Panc1 (cell line): ENCODE measurements at places on chromosomes 13 and 19. TPM values are rescaled to one million over a fixed set of nuclear protein-coding genes. Genes with fewer than 3 reads are reported as not detected.
A peak's percentile ranks its signal among the peaks of the same experiment; 100 is the strongest.

The TNFRSF19 gene
- total RNA-seq, result 0.54 TPM

The ZNF93 gene
- total RNA-seq, result 8.9 TPM

- DNase-seq, result no peak
- H3K4me3 ChIP-seq, result peak within 1 kb of the TSS; percentile 35
- no peak within 1 kb of the TSS for H3K27ac ChIP-seq
- H3K4me1 ChIP-seq, result no peaks in the 10 kb centered on the region
These were observed at the start of gene SIAH3 for GRCh38 chr13:45851171-45851921. SIAH3 (minus strand) TSS chr13:45851753; CDS start chr13:45851629, 124 bp downstream.

The ATP8A2 gene
- not detected for total RNA-seq

The NRTN gene
- total RNA-seq, result 0.80 TPM

- no peak overlapping the region for H3K4me3 ChIP-seq
- no peaks in the 10 kb centered on the region for H3K36me3 ChIP-seq
- no peaks in the 10 kb centered on the region for H3K27me3 ChIP-seq
- H3K27ac ChIP-seq, result peak overlapping the region; percentile 61; the same call in 1 of the 2 replicates
- no peaks in the 10 kb centered on the region for H3K4me1 ChIP-seq
These were observed 3.7 kb downstream of the USHBP1 start for GRCh38 chr19:17260842-17261325.

GRCh38 chr13:110528371-110528770, 33.2 kb downstream of the RAB20 start:
- peak overlapping the region; percentile 3; the same call in 1 of the 2 replicates for H3K27ac ChIP-seq
- no peaks in the 10 kb centered on the region for H3K36me3 ChIP-seq
- H3K27me3 ChIP-seq, result no peaks in the 10 kb centered on the region
- no peak for DNase-seq
- no peak overlapping the region for H3K4me3 ChIP-seq

The SLC8A2 gene
- 0.10 TPM for total RNA-seq

DNA sequence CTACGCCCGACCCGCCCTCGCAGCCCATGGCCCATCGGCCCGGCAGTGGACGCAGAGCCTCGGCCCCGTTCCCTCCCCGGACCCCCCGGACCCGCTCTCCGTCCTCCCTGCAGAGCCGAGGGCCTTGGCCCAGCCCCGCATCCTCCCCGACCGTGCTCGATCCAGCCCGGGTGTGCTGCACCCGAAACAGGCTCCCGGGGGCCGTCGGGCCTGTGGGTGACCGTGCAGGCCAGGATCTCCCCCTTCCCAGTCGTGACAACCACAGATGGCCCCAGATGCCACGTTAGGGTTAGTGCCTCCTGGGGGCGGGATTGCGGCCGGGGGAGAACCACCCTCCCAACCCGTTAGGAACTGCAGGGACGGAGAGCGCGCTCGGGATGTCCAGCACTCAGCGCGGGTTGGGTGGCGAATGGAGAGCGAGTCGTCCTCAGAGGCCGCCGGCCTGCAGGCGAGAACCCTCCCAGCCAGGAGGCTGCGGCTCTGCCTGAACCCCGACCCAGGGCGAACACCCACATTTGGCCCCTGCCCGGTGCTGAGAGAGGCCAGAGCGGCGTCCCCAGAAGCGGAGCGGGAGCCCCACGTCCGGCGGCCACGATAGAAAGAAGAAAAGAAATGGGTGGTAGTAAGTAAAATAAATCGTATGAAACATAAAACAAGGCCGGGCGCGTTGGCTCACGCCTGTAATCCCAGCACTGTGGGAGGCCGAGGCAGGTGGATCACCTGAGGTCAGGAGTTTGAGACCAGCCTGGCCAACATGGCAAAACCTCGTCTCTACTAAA, 6.7 kb upstream of the MADCAM1 start:
- no peaks in the 10 kb centered on the region; the same call in 1 of the 2 replicates for H3K36me3 ChIP-seq
- no peaks in the 10 kb centered on the region for H3K27me3 ChIP-seq
- peaks cover 24% of the 10 kb centered on the region for H3K4me1 ChIP-seq
- peak overlapping the region; percentile 76 for H3K4me3 ChIP-seq
- DNase-seq, result no peak

DNA sequence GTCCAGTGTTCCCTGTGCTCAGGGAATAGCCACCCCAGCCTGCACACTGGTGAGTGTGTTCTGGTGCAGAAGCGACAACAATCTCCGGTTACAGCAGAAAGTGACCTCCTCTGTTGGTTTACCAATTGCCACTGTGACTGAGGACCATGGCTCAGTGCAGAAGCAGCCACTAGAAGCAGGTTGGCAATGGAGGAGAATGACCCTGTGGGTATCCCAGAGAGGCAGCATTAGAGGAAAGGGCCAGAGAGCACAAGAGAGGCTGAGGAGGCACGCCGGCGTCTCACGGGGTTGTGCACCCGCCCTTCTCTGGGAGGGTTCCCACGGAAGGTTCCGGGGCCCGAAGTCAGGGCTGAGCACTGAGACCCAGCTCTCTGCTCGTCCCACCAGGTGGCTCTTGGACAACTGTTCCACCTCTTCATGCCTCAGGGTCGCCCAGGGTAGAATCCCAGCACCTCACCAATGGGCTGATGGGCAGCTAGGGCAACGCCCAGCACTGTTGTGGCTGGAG, 14.0 kb downstream of the PROZ start:
- H3K4me1 ChIP-seq, result no peaks in the 10 kb centered on the region
- no peak overlapping the region for H3K4me3 ChIP-seq

DNA sequence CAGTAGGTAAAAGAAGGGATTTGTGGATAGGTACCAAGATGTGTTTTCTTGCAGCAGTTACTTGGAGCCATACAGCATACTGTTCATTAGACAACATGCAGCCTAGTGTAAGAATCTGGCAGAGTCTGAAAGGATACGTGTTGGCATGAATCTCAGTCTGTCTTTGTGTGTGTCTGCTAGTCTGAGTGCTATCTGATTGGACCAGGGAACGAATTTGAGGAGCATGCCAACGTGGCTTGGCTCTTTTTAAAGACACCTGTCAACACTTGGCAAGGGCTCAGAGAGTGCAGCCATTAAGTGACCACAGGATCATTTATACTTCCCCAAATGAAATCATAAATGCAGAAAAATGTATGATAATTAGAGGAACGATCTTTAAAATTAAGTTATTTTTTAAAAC, 27.6 kb upstream of the ATXN8OS start:
- no peak overlapping the region for H3K4me3 ChIP-seq
- H3K4me1 ChIP-seq, result no peaks in the 10 kb centered on the region
- H3K27me3 ChIP-seq, result no peaks in the 10 kb centered on the region
- DNase-seq, result no peak
